ENCODE measurements at places on chromosomes 13 and 19.

GRCh38 chr13:60043262-60043661, 120.5 kb downstream of the DIAPH3 start:
- no peak for DNase-seq

GRCh38 chr13:77898097-77898496, 20.5 kb downstream of the EDNRB start:
- no peak for DNase-seq

GRCh38 chr19:35816262-35816661, 3.6 kb upstream of the PRODH2 start:
- no peak for DNase-seq

- no peak for DNase-seq
These were observed 88.8 kb downstream of the ENOX1 start for GRCh38 chr13:43698009-43698408.

DNA sequence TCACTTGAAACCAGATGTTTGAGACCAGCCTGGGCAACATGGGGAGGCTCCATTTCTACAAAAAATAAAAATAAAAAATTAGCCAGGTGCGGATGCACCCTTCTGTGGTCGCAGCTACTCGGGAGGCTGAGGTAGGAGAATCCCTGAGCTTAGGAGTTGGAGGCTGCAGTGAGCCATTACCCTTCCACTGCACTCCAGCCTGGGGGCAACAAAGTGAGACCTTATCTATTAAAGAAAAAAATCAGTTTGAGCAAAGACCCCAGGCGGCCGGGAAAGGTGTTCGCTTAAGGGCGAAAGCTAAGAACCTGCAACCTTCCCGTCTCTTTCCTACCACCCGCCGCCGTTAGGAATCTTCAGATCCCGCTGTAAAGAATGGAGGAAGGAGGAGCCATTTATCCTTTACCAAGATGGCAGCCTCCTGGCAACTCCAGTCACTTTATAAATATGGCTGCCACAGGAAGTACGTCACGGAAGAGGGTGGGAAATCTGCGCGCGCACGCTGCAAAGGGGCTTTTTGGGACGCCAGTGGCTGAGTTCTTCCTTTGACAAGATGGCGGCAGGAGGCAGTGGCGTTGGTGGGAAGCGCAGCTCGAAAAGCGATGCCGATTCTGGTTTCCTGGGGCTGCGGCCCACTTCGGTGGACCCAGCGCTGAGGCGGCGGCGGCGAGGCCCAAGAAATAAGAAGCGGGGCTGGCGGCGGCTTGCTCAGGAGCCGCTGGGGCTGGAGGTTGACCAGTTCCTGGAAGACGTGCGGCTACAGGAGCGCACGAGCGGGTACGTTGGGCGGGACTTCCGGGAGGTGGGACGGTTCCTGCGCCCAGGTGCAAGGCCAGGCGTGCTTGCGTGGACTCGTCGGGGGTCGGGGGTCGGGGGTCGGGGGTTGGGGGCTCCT, at the start of gene NOP53:
TSS of gene NOP53 (plus strand) at position 537 of the 892 bp plus-strand sequence. CDS start at position 551, 14 bp downstream.
- peak; percentile 95 for DNase-seq

DNA sequence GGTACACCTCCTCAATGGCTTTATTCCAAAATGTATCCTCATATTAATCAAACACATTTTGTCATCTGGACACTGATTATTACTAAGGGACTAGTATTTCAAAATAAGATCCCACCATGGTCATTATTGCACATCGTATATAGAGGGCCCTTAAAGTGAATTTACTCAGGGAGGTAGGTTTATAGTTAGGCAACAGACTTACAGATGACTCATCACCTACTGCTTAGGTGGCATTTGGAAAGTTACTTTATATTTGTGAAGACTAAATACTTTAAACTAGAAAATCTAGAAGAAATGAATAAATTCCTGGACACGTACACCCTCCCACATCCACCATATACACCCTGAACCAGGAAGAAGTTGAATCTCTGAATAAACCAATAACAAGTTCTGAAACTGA, 353.0 kb downstream of the KCTD12 start:
- DNase-seq: no peak

DNA sequence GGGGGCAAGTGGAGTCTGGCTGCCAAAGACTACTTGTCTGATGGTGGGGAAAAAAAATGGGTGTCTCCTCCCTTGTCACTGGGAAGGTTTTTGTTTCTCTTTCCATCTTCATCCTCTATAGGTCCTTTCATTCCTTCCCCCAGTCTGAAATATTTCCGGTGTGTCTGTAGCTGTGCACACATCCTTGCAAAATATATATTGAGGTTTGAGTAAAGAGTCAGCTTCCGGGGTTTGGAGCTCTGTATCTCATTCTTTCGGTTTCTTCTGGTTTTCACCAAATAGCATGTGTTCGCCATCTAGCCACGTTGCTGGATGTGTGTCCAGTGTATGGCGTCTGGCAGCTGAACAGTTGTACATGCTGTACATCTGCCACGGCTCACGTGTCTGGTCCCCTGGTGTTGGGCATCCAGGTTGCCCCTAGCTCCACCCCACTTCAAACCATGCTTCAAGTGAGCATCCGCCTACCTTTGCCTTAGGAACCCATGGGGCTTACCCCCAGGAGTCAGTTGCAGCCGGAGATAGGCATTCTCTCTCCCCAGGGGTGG, 142.2 kb downstream of the SIPA1L3 start:
- DNase-seq: peak; percentile 7

- DNase-seq: no peak
These were observed 279.8 kb downstream of the MTUS2 start for GRCh38 chr13:29099781-29100406.

GRCh38 chr19:16615808-16616207, 12.2 kb downstream of the MED26 start:
- no peak for DNase-seq

DNA sequence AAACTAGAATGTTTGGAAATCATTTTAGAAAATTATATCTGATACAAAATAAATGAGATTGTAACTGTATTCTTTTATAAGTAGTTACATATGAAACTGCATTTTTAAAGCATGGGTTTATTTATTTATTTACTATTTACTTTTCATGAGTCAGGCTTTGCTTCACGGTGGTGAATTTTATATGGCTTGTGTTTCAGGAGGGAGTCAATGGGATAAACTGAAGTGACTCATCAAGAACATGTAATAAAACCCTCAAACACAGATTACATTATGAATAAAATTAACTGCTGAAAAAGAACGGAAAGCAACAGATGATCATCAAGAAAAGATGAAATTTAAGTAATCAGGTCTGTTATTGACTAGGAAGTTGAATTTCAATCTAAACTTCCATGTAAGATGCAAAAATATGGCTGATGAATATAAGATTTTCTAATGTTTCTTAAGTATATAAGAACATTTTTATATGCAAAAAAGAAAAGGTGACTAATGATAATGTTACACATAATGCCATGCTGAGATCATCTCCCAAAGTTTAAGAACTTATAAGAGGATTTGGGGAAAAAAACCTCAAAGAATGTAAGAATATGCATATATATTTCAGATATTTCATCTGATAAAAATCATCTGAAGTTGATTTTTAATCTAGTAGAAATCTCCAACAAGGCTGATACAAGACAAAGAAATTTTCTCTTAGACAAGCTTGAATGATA, 383.6 kb downstream of the SLITRK1 start:
- DNase-seq: no peak

DNA sequence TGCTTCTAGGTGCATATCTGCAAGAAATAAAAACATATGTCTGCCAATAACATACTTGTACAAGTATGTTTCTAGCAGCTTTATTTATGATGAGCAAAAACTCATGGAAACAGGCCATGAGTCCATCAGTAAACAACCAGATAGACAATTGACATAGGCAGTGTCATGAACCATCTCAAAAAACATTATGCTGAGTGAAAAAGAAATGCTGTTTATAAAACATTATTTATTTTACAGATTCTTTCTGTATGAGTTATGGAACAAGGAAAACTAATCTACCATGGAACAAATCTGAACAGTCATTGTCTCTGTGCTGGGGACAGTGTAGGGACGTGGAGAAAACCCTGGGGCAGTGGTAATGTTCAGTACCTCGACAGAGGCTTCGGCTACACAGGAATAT, 283.9 kb downstream of the UQCRFS1 start:
- no peak for DNase-seq

DNA sequence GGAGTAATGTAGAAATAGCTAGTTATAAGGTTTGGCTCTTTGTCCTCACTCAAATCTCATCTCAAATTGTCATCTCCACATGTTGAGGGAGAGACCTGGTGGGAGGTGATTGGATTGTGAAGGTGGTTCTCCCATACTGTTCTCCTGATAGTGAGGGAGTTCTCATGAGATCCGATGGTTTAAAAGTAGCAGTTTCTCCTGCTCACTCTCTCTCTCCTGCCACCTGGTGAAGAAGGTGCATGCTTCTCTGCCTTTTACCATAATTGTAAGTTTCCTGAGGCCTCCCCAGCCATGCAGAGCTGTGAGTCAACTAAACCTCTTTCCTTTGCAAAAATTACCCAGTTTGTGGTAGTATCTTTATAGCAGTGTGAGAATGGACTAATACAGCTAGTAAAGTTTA, 849.4 kb downstream of the DACH1 start:
- no peak for DNase-seq

- no peak for DNase-seq
These were observed 140.5 kb downstream of the SLC7A1 start for GRCh38 chr13:29454931-29455481.

- DNase-seq: no peak
These were observed 2786.9 kb upstream of the PCDH20 start for GRCh38 chr13:64202517-64202916.

DNA sequence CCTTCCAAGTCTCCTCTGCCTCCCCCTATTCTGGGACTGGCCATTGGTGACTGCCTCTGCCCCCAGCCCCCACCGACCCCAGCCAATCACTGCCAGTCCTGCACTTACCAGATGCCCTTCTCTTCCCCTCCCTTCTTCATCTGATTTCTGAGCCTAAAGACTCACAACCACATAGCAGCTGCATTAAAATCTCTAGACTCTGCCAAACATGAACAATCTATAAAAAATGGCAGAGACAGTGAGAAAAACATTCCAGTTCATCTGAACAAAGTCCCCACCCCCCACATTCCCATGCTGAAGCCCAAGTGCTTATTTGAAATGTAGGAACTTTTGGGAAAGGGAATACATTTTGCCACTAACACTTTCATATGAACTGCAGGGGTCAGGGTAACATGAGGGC, 60.8 kb downstream of the KCTD12 start:
- DNase-seq: no peak

GRCh38 chr19:44529536-44529935, at the start of gene CEACAM20:
TSS of gene CEACAM20 (minus strand) at chr19:44529675. CDS start at chr19:44529509, 166 bp downstream.
- no peak for DNase-seq

DNA sequence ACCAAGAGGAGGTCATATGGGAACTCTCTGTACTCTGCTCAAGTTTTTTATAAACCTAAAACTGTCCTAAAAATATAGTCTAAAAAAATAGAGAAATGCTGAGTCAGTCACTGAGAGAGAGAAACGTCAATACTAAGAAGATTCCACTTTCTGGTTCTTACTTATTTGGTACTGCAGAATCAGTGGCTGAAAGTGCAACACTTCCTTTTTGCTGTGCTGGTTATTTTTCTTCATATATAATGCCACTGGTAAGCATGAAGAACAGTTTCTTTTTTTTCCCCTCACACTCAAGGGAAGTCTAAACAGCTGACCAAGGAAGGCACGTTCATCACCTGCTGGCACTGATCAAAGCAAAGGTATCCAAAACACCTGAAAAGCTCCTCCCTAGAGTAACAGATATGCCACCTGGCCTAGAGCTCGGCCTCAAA, 44.3 kb upstream of the N4BP2L1 start:
- no peak for DNase-seq

GRCh38 chr13:70249332-70250064, 141.2 kb upstream of the KLHL1 start:
- no peak for DNase-seq

DNA sequence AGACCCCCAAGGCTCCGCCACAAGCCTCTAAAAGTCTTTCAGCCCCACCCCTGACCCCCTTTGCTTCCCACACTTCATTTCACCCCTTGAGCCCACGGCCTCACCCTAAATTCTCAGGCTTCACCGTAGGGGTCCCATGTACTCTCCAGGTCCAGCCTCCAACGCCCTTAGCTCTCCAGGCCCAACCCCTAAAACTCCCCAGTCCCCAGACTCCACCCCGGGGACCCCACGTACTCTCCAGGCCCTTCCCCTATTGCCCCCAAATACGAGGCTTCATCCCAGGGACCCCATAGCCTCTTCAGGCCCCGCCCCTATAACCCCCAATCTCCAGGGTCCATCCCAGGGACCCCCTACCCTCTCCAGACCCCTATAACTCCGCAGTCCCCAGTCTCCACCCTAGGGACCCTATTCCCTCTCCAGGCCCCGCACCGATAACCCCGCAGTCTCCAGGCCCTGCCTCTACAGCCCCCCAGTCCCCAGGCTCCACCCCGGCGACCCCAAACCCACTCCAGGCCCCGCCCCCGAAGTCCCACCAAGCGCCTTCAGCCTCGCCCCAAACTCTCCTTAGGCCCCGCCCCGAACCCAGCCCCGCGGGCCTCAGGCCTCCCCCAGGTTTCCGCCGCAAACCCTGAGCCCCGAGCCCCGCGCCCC, 619 bp downstream of the MED16 start:
- no peak for DNase-seq

DNA sequence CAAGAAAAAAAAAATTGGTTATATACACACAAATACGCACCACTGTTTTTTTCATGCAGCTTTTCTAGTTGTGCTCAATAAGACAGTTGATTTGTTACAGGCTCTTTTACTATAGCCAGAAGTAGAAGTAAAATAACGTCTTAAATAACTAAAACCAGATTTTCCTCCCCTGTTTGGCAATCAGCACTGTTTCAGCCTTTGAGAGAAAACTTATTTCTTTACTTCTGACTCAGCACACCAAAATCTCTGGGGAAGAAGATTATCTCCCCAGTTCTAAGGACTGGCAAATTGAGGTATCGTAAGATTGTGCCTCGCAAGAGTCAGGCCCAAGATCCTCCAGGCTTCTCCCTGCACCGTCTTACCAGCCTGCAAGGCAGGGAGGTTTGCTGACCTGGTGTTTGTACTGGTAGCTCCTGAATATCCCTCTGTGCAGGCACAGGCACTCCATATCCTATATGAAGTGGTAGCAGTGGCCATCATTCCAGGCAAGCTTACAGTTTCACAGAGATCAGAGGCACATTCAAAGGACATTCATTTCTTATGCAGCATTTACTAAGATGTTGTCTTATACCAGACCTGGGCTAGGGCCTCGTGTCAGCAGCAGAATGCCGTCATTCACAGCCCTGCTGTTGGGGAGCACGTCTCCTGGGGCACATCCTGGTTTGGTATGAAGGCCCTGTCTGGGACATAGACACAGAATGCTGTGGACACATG, 268.2 kb downstream of the ZNF536 start:
- DNase-seq: no peak

GRCh38 chr13:98289339-98289945, 112.4 kb upstream of the RNF113B start:
- no peak for DNase-seq

DNA sequence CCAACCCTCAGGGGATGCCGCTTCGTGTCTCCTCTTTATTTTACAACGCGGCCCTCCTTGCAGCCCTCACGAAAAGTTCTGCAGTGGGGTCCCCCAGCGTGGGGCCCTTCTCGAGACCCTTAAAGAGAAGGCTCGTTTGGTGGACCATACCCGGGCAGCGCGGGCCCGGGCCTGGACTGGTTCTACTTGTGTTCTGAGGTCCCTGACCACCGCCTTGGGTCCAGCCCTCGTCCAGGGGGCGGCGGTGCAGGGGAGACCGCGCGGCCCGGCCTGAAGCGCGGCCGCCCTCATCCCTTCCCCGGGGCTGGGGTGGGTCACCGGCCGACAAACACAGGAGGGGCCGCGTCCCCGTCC, 400 bp upstream of the SERP2 start:
- DNase-seq: no peak

- no peak for DNase-seq
These were observed 447.2 kb downstream of the GPC5 start for GRCh38 chr13:91845612-91846011.
